ENCODE measurements at places on chromosomes 1 and 21.

- DNase-seq: no peak
These were observed 17.0 kb downstream of the MRAP start for GRCh38 chr21:32315511-32316281.

- peak; percentile 100 for DNase-seq
These were observed 28.9 kb downstream of the FOXO6 start for GRCh38 chr1:41390166-41390565.

DNA sequence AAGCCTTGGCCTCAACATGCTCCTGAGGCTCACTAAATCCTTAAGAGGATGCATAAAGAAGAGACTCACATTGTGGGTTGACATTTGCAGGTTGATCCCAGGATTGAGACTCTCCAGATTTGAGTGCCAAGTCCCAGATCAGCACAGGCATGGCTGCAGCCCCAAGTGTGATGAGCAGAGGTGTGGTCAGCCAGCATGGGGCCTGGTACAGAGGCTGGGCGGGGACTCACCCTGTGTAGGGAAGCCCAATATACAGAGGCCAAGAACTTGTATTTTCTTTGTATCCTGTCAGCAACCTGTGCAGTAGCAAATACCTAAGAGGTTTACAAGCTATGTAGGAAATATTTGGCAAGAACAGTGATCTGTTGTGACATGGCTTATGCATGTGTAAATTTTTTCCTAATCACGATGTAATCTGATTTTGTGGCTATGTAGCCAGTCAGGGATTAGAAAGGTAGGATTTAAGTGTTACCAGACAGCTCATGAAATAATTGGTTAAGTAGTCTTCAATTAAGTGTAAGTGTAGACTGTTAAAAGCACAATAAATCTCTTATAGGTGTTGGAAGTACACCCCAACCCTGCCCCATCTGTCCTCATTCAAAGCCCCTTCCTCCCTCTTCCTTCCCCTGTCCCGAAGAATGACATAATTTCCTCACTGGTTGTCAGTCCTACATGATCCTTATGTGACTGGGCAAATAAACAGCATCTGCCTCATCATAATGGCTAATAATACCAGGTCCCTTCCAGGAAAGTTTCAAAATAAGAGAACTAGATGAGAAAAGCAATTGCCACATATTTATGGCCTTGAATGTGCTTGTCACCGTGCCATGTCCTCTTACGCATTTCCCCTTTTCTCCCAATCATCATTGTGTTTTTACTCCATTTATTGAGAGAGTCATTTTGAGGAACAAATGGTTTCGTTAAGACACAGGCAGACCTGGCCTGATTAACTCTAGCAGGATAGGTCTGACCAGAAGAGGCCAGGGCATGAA is 120.9 kb downstream of the HLX start:
- no peak for DNase-seq

- DNase-seq: no peak
These were observed 1.8 kb downstream of the ATP2B4 start for GRCh38 chr1:203628201-203629015.

GRCh38 chr1:162878000-162878596 is 17.1 kb upstream of the CCDC190 start:
- peak; percentile 68 for DNase-seq

GRCh38 chr1:204420039-204421004 is 8.7 kb upstream of the PPP1R15B start:
- DNase-seq: no peak

DNA sequence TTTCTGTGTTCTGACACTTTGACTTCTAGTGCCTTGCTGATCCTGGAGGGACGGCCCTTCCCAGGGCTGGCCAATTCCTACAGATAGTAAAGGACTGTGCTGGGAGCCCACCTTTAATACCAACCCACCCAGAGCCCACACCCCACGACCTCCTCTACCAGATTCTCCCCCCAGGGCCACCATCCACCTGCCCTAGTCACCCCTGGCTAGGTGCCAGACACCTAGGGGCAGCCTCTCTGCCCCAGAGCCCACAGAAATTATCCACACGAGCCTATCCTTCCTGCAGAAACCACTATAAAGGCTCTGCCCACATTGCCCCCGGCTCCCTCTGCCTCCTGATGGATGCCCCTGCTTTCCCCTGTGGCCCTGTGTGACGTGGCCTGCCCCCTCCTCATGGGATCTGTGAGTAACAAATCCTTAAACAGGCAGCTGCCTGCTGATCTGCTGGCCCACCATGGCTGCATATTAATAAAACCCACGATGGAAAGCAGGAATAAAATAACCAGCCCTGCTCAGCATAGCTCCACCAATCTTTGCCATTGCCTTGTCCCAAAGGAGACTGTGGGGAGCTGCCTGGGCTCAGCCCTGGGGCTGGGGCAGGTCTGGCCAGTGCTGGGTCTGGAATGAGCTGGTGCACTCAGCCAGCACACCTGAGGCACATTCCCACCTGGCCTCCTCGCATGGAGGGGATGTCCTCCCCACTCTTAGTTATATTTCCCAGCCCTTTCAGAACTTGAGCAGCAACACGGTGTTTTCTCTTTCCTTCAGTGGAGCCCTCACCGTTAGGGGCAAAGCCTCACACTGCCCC is 488.5 kb downstream of the NPHP4 start:
- no peak for DNase-seq

DNA sequence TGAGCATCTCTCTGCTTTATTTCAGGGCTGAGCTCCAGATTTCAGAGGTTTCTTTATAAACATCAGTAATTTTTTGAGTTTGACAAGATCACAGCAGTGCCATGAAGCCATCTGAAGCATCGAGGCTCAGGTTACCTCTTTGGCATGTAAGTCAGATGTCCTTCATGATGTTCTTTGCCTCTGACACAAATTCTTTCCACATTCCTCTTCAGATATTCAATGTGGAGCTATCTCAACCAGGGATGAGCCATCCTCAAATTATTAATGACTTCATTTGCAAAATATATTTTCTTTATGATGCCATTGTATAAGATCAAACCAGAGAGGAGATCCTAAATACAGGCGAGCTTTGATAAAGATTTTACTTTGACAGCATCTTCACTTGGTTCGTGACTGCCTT is 256.7 kb downstream of the COL11A1 start:
- DNase-seq: no peak

- DNase-seq: no peak
These were observed 85.6 kb downstream of the NKAIN1 start for GRCh38 chr1:31154000-31154631.

GRCh38 chr1:39491146-39491921 is at the start of gene BMP8A:
BMP8A (plus strand) TSS chr1:39491636; CDS start chr1:39491992, 356 bp downstream.
- peak; percentile 98 for DNase-seq

DNA sequence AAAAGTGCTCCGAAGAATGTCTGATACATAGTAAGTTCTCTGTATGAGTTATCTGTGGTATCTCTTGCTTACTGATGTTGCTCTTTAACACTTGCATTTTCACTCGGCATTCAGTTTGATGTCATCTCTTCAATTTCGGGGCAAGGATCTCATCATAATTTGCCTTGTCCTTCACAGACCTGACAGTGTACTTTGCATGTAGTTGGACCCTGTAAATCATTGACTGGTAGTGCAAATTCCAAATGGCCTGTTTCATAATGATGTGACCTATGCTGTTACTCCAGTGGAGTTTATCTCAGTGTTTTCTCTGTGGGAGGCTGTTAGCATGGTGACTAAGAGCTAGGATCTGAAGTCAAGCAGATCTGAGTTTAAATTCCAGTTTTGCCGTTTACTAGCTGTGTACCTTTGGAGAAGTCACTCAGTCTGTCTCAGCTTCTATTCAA is 34.2 kb upstream of the ABCD3 start:
- no peak for DNase-seq

- DNase-seq: no peak
These were observed 459.3 kb upstream of the ADAMTS5 start for GRCh38 chr21:27426196-27426595.

GRCh38 chr1:21894034-21894881 is 42.9 kb downstream of the HSPG2 start:
- DNase-seq: no peak

DNA sequence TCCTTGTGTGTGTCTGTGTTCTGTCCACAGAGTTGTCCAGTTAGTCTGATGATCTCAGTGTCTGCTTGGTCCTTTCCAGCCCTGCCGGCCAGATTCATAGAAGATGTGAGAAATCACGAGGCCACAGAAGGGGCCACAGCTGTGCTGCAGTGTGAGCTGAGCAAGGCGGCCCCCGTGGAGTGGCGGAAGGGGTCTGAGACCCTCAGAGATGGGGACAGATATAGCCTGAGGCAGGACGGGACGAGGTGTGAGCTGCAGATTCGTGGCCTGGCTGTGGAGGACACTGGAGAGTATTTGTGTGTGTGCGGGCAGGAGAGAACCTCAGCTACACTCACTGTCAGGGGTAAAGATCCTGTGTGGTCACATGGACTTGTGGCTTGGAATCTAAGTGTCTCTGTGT is 95.8 kb downstream of the OBSCN start:
- no peak for DNase-seq

GRCh38 chr1:42835422-42835821 is 11.0 kb upstream of the ZNF691 start:
- DNase-seq: no peak

DNA sequence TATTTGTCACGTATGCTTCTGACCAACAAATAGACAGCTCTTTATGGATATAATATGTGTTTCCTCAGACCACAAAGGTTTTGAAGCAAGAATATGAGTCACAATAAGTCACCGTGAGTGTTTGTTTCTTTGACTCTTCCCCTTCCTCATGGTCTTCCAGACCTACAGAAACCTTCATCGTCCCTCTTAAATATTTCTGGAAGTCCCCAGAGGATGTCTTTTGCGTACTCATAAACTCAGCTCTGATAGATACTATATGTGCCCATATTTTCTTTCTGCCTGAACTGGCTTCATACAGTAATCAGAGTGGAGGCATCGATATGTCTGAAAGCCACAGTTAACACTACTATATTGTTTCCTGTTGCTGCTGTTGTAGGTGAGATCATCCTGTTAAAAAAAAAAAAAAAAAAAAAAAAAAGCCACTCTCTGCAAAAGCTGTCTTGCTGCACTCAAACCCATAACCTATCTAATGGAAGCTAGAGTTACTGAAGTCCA is 38.4 kb downstream of the ADAMTS1 start:
- DNase-seq: no peak

GRCh38 chr1:95778217-95778616 is 544.2 kb downstream of the RWDD3 start:
- no peak for DNase-seq

GRCh38 chr1:185681034-185681633 is 53.1 kb upstream of the HMCN1 start:
- peak; percentile 9 for DNase-seq

- no peak for DNase-seq
These were observed 1.3 kb downstream of the TTLL7 start for GRCh38 chr1:83997631-83998030.

GRCh38 chr1:114152508-114153260 is 985 bp downstream of the SYT6 start:
- no peak for DNase-seq

GRCh38 chr1:178262120-178262500 is 168.2 kb downstream of the RASAL2 start:
- no peak for DNase-seq

- no peak for DNase-seq
These were observed 28.3 kb downstream of the SCP2 start for GRCh38 chr1:52955129-52955970.

GRCh38 chr1:224544346-224545110 is 71.6 kb upstream of the CNIH3 start:
- DNase-seq: no peak

- no peak for DNase-seq
These were observed 1.0 kb downstream of the NCDN start for GRCh38 chr1:35558374-35559316.

GRCh38 chr1:8506456-8506855 is 188.5 kb downstream of the SLC45A1 start:
- DNase-seq: no peak

DNA sequence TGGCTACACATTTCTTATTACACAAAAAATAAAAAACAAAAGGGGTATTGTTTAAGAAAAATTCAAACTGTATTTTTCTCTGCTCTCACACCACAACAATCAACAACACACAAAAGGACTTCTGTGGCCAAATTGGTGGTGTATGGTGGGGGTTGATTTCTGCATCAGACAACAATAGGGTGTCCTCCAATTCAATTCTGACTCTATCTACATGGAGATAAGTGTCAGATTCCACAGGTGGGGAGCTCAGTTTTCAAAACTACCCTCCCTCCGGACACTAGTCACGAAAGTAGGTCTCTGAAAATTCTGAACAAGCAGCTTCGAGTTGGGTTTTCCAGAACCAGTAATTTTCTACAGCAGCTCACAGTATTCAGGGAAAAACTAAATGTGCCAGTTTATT is 744.9 kb upstream of the NCAM2 start:
- DNase-seq: no peak

- DNase-seq: no peak
These were observed 16.7 kb downstream of the RGS4 start for GRCh38 chr1:163085904-163086268.

DNA sequence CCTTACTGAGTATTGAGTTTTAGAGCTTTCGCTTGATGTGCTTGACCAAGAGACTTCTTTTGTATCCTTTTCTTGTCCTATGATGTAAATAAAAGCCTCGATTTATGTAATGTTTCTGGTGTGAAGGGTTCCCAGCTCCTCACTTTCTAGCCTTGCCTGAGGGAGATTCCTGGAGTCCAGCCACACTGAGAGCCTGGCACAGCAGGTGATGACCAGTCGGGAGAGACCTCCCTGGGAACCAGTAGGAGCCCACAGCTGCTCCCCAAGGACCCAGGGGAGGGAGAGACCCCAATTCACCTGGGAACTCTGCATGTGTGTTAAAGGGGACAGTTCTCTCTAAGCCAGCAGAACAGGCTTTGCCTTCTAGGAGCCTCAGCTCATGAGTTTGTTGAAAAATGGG is 8.9 kb downstream of the C1orf115 start:
- no peak for DNase-seq

GRCh38 chr1:155123801-155124200 is 3.9 kb upstream of the EFNA1 start:
- DNase-seq: no peak

DNA sequence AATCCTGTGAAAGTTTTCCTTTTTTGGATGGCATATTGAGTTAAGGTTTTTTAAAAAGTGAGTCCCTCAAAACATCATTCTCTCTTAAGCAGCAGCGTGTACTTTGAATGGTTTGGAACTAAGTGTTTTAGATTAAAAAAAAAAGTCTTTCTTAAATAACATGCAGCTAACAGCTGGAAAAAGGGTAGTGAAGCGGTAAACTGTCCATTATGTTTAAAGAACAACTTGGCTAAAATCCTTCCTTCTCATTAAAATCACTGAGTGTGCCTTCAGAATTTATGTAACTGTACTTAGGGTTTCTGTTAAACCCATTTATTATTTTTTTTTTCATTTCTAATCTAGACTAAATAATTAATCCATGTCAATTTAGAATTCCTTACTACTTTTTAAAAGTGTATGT is 254.2 kb upstream of the ADAMTS5 start:
- DNase-seq: no peak

All from DMS 273 treated with DMSO at 0.1 percent for 48 hours (cell line).